DMS53 (cell line): ENCODE measurements at places on chromosomes 6 and 20.

DNA sequence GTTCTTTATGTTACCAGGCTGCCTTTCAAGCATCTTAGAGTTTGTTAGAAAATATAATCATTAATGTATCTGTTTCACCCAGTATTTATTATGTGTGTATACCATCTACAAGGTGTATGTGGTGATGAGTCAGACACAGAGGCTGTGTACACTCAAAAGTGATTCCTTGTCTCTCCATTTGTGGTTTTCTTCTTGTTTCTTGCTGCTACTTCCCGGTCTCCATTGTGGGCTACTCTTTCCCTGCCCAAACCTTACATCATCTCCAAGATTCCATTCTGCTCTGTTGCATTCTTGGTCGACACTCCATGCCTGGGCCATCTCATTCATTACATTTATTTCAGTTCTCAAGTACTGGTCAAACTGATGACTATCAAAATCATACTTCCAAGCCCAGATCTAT lies 182.2 kb upstream of the STXBP5 start:
- no peak for DNase-seq

DNA sequence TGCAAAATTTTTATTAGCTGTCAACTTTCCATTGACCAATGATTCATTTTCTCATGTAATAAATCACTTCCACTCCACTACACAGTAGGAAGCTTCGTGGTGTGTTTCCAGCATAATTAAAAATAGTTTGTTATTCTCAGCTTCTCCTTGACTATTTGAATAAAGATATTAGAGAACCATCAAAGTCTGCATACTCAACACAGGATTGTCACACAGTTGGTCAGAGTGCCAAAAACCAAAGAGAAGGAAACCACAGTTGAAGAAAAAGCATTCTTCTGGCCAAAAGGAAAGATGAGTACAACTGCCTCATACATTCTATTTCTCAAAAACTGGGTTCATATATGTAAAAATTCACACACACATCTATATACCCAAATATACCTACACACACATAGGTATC lies 455.1 kb upstream of the HSF2 start:
- DNase-seq: no peak

DNA sequence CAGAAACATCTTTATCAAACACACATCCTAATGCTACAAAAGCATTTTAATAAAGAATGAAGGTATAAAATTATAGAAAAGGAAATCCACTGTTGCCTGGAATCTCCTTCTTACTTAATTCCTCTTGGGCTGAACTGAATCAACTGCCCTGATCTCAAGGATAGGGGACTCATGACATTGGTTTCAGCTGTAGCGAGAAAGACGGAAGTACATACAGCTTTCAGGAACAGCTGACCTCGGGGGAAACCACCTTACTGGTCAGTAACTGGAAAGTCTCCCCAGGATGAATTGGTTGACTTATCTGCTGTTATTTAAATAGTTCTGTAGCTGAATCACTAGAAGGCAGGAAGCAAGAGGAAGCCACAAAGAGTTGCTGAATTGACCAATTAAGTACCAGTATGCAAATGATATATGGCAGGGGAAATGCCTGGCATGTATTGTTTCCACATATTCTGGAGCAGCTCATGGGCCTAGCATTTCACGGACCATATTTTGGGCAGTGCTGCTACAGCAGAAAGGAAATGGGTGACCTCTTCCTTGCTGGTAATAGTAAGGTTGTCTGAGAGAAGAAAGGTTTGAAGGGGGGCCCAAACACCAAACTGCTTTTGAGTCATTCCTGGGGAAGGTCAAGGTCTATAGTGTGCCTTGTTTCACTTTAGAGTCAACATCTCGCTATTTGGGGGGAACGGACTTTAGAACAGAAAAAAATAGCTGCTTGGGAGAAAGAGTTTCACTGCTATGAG lies 43.7 kb upstream of the MAP7 start:
- DNase-seq: peak; percentile 64

DNA sequence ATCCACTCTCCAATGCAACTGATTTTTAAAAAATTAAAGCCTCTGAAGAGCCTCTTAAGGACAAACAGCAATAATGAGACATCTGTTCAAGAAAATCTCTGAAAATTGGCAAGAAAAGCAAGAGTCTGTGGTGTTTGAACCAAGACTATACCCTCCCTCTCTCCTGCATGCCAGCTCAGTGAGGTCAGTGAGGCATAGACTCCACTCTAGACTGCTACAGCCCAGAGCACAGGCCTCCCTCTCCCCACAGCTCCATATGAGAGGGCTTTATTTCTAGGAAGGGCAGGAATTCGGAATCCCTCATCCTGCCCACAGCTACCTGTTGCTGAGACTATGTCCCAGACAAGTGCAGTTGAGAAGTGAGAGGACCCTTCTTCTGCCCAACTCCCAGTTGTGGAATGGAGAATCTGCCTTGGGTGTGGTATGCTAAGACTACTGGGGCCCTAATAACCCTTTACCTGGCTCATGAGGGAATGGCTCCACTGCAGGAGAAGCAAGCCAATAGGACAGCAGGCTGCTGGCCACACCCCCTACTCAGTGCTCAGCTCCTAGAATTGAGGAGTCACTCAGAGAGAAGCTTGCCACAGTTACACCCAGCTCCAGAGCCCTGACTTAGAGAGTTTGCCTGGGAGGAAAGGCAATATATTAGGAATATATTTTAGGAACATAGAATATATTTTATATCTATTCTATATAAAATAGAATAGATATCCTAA lies 22.7 kb upstream of the HLA-DQA1 start:
- DNase-seq: no peak

- DNase-seq: no peak
These were observed 137.0 kb upstream of the SULF2 start for GRCh38 chr20:47922269-47922668.
